ENCODE measurements at places on chromosomes 16 and 17. TPM values are rescaled to one million over a fixed set of nuclear protein-coding genes. Genes with fewer than 3 reads are reported as not detected.

Gene PRSS8
- total RNA-seq: 1.1 TPM

Gene PRSS36
- 1.1 TPM for total RNA-seq

Gene LGALS9
- 1.6 TPM for total RNA-seq

Gene GSG1L
- total RNA-seq: not detected

Gene MFSD6L
- not detected for total RNA-seq

Gene HOXB4
- total RNA-seq: 0.06 TPM

Gene STH
- not detected for total RNA-seq

Gene IFT20
- total RNA-seq: 53.9 TPM

Gene STX1B
- total RNA-seq: 1.8 TPM
